ENCODE measurements at places on chromosomes 6 and 20.

GRCh38 chr6:74573613-74574012 is 632.2 kb downstream of the COL12A1 start:
- DNase-seq, result no peak

GRCh38 chr6:27592481-27593199 is 119.7 kb upstream of the ZNF184 start:
- no peak for DNase-seq

DNA sequence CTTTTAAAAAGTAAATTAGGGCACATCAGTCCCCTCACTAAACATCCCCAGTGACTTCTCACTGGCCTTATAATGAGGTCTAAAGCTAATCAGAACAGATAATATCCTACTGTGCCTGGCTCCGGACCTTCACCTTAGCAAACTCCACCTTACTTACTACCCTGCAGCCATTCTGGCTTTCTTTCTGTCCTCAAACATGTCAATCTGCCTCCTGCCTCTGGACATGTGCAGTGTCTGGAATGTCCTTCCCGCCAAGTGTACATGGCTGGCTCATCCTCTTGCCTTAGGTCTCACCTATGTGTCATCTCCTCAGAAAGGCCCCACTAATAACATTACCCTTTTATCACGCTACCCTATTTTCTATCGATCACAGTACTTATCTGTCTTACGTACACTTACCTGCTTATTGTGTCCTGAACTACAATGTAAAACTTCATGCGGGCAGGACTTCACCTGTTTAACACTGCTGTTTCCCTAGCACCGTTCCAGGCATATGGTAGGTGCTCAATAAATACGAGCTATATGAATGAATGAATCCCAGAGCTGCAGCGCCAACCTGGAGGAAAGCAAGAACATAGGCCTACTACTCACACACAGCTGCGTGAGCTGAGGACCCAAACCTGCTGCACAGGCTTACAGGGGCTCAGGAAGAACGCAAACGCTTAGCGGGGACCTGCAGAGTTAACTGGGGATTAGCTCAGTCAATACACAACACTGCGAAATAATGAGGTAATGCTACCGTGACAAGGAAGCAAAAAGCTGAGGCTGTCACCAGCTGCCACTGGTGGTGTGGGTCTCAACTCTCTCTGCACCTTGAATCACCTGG is 991 bp downstream of the UQCC2 start:
- no peak for DNase-seq

DNA sequence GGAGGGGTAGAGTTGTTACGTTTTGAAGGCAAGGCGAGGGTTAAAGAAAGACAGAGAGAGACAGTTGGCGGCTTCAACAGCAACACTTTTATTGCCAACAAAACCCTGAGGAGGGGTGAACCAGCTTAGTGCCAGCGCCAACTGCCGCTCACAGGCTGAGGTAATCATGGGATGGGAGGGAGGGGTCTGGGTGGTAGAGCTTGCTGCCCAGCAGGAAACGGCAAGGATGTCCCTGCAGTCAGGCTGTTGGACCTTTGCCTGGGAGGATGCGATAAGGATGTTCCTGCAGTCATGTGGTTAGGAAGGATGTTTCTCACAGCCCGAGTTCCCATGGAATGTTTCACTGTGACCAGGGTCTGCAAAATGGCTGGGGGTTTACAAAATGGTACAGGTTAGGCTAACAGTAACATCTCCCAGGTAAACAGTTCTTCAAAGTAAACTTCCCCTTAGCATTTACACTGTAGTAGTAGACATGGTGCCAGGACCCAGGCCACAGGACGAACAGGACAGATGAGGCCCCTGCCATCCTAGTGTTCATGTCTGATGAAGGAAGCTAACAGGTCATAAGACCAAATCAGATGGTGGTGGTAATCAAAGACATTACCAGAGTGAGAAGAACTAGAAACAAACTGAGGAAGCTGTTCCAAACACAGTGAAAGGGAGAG is 647.3 kb upstream of the DEFB115 start:
- no peak for DNase-seq

- no peak for DNase-seq
These were observed 20.8 kb downstream of the TBC1D7 start for GRCh38 chr6:13307508-13307995.

- DNase-seq, result no peak
These were observed 27.5 kb downstream of the PTPN1 start for GRCh38 chr20:50537546-50538201.

DNA sequence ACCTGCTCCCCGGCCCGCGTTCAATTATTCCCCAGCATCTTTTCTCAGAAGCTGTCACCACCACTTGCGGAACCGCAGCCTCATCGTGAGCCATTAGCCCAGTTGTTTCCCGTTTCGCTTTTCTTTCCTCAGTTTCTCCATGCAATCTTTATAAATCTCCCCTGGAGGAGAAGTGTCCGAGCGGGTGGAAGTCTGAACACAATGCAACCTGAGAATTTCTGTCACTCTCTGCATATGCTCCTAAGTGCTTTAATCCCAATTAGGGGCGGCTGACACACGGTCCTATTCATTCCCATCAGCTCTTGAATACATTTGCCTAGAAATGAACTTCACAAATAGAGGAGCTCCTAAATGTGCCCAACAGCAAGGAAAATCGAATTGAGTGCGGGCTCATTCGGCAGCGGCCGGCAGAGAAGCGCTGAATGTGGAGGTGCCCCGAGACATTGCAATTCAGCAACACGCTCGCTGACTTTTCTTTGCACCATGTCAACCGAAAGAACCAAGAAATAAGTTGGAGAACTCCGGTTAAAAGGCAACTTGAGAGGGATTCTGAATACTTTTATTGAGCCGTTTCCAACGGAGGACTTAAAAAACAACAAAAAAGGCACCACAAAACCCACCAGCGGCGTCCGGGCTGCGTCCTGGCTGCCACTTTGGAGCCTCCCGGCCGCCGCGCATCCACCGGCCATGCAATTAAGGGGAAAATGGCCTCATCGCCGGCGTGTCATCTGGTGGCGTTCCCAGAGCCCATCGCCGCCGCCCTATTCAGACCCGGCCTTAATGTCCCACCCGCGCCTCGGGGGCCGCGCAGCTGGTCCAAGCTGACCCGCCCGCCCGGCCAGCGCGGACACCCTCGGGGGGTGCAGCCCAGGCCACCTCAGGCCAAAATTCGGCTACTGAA is 3.9 kb upstream of the PRDM13 start:
- no peak for DNase-seq

GRCh38 chr6:53294611-53295010 is 54.1 kb downstream of the ELOVL5 start:
- DNase-seq, result no peak

Measured in activated CD4-positive, alpha-beta T cell treated with anti-CD3 and anti-CD28 coated beads, Interleukin-2, amount 50 U/mL, for 1 hour (primary cell).